ENCODE measurements at places on chromosomes 3 and 15.

- no peak for DNase-seq
These were observed 3.5 kb downstream of the ADAMTS17 start for GRCh38 chr15:100338247-100338646.

DNA sequence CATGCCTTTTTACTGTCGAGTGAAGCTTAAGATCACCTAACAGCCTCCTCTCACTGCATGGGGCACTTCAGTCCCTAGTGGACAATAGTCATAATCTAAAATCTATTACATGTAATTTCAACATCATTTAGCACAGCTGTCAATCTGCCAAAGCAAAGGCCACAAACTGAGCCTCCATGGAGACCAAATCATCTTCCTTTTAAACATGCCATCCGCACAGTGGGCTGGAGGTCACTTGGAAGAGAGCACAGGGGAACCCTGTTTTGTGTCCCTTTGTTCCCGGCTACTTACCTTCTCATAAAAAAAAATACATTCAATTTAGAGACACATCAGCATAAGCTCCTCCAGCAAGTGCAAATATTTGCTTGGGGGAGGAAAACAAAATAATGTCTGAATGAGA lies 167.3 kb downstream of the SQOR start:
- no peak for DNase-seq

- no peak for DNase-seq
These were observed 61.1 kb downstream of the ST3GAL6 start for GRCh38 chr3:98824256-98824655.

DNA sequence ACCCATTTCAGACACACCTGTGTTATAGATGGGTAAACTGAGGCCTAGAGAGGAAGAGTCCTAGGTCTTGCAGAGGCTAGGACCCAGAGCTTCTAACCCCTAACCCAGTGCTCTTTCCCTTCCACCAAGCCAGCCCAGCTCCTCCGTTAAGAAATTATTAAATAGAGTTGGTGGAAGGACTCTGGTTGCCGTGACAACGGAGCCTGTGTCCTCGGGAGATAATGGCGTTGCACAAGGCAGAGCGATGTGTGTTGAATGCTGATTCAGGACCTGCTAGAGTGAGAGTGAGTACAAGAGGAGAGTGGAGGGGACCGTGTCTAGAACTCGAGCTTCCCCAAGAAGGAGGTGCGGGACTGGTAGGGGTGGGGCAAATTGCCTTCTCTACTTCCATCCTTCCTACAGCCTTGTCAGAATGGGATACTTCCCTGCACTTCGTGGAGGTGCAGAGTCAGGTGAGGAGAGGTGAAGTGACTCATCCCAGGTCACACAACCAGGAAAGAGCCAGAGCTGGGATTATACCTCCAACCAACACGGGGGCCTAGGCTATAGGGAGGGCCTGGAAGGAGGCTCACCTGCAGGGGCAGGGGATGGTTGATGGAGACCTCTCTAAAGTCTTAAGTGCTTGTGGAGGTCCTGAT lies 8.6 kb downstream of the SLC6A1 start:
- DNase-seq = no peak

DNA sequence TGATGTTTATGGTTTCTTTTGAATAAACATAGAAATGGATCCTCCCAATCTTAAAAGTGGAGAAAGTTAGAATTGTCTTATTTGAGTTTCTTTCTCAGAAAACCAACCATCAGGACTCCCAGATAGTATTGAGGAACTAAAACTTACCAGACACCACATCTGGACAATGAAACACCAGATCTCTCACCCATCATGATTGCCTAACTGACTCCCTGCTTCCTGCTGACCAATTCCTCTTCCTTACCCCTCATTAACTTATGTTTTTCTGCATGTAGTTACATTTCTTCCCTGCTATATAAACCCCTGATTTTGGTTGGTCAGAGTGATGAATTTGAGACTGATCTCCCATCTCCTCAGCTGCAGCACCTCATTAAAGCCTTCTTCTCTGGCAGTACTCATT lies 242.0 kb upstream of the SETMAR start:
- DNase-seq = no peak

DNA sequence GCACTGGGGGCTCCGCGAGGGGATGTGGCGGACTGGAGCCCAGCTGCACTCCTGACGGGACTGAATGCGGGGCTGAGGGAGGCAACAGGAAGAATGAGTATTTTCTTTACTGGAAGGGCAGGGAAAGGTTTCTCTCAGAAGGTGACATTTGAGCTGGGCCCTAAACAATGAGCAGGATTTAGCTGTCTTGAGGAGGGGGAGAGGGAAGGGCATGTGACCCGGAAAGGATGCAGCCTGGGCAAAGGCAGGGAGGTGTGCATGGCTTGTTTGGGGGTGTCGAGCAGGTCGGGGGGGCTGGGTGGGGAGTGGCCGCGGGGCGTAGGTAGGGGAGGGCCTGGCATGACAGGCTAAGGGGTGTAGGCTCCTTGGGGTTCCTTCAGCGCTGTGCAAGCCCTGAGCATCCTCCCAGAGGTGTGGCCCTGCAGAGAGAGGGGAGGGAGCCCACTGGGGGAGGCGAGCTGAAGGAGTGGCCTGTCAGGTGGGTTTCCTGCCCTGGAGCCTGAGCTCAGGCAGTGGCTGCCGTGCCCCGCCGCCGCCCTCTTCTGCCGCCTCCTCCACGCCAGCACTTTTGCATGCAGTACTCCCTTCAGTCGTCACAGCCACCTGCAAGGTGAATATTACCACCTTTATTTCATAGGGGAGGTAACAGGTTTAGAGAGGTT lies 17.2 kb upstream of the ANKDD1A start:
- peak; percentile 58 for DNase-seq

DNA sequence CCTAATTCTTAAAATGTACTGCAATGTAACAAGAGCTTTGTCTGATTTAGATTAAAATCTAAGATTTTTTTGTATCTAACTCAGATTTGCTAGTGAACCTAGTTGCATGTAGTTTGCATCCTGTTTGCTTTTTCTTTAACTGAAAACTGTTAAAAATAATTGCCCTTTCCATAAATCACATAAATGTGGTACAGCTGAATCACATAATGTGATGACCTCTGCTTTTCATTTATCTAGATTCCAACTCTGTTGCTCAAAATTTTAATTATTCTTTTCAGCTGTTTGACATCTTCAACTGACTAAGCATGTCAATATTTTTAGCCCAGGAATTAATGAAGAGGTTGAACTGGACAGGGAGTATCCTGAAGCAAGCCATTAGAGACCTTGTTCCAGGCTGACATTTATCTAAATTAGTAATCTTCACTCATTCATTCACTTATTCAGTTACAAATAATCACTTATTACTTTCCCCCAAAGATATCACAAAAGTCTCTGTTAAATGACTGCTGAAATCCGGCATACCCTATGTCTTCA lies 101.9 kb upstream of the PLXND1 start:
- no peak for DNase-seq

DNA sequence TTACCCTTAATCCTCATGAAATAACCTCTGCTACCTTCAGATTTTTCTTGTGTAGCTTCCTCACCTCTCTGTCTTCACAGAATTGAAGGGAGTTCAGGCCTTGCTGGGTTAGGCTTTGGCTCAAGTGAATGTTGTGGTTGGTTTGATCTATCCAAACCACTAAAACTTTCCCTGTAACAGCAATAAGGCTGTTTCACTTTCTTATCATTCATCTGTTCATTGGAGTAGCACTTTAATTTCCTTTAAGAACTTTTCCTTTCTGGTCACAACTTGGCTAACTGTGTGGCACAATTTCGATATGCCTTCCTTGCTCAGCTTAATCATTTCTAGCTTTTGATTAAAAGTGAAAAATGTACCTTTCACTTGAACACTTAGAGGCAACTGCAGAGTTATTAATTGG lies 129.8 kb downstream of the NR1I2 start:
- no peak for DNase-seq

DNA sequence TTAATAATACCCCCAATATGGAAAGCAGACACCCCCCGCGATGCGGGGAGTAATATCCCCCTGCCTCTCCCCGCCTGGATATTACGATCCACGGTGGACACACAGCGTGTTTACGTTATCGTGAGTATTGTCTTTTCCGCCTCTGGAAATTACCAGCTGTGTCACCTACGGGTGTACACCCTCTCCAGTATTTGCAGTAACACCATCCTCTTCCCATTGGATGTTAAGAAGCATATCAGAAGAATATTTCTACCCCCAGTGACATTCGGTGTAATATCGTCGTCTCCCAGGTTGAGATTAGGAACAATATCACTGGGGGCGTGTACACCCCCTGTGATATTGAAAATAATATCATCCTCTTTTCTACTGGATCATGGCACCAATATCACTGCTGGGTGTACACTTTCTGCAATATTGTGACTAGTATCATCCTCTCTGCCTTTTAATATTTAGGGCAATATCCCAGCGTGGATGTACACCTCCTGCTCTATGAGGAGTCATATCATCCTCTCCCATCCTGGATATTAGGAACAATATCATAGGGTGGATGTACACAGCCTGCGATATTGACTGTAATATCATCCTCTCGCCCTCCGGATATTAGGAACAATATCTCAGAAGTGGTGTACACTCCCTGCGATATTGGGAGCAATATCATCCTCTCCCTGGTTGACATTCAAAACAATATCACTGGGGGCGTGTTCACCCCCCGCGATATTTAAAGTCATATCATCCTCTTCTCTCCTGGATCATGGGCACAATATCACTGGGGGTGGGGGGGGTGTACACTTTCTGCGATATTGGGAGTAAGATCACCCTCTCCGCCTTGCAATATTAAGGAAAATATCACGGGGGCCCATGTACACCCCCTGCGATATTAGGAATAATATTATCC lies 20.3 kb upstream of the BMF start:
- no peak for DNase-seq

GRCh38 chr3:62370112-62370857 lies 3.1 kb downstream of the FEZF2 start:
- DNase-seq = no peak

DNA sequence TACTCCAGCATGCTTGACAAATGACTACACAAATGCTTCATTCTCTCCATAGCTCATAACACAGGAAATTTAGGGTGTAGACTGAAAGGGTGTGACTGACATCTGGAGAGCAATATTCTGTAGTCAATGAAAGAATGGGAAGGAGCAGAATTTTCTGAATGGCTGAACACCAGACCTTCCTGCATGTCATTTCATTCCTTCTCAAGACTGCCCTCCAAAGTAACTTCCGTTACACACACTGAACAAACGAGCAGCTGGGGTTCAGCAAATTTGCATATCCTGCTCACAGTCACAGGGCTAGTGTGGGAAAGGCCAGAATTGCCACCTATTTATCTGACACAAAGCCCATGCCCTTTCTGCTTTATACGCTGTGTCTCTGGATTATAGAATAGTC lies 325.0 kb upstream of the CFAP20DC start:
- DNase-seq = no peak

GRCh38 chr3:78825858-78826215 lies 942.0 kb downstream of the ROBO1 start:
- no peak for DNase-seq

- no peak for DNase-seq
These were observed 95.9 kb downstream of the FLNB start for GRCh38 chr3:58104151-58104550.

- no peak for DNase-seq
These were observed 123.2 kb upstream of the TUSC7 start for GRCh38 chr3:116586285-116586944.

DNA sequence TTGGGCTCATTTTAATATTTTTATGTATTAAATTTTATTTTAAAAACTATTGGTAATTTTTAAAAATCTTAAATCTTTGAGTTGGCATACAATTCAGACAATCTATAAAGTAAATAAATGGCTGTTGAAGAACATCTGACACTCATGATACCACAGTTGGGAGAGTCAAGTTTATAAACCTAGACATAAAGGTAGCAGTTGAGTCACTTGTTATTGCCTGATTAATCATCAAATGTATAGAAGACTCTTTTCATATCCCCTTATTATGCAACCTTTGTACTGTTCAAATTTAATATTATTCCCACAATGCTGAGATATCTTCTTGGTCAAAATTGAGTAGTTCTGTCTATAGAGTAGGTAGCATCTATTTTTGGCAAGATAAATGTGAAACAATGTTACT lies 19.6 kb downstream of the PAQR9 start:
- no peak for DNase-seq

DNA sequence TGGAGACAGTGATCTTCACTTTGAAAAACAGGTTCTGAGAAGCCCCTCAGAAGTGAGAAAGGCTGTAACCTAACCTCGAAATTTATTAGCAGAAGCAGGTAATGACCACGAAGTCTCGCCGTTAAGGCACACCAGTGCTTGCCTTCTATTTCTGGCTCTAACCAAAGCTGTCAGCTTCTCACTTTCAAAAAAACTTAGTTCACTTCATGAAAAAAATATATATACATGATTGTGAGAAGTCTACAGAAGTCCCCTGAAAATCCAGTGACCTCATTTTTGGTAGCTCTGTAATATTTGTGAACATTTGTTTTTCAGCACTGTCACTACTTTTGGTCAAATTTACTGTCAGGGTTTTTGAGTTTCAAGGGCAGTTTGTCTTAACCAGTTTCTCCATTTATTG lies 19.1 kb upstream of the AKAP13 start:
- DNase-seq = no peak

- no peak for DNase-seq
These were observed 296.5 kb upstream of the AZI2 start for GRCh38 chr3:28645149-28645548.

DNA sequence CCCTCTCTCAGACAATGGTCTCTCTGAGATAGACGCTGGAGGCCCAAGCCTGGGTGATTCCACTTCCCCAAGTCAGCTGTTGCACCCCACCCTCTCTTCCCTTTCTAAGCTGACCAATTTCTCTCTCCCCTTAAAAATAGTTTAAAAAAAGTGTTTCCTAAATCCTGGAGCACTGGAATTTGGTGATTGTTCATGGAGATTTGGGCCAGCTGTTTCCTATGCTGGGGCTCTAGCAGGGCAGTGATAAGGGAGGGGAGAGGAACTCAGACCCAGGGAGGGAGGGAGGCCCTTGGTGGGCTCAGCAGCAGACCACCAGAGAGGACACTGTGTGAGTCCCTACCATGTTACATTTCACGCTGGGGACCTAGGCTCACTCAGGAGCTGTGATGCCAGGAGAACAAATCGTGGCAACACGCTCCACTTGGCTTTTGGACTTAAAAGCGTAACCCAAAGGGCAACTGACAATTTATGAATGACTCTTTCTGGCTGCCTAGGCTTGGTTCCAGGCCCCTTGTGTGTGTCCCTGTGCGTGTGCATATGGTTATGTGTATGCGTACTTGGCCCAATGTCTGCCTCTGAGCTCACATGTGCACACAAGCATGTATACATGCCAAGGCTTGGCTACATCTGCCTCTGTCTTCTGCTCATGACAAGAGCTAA lies 59.8 kb upstream of the INSYN1 start:
- DNase-seq = no peak

GRCh38 chr3:162014284-162014683 lies 517.7 kb downstream of the OTOL1 start:
- no peak for DNase-seq

DNA sequence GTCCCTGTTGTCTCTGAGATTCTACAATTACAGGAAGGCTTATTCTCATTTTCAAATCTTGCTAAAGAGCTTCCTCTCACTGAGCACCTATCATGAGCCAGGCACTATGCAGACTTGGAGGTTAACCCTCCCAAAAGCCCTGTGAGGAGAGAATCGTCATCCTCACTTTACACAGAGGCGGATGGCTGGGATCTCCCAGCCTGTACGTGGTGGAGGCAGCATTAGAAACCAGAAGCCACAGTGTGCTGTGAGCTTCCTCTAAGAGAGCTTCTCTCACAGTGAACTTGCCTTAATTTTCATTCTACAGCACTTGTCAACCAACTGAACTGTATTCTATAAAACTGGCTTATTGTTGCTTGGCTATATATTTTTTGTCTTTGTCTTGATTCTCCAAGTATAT lies 6.1 kb upstream of the DGKG start:
- DNase-seq = no peak
